ENCODE measurements at places on chromosomes 13 and 19.
A peak's percentile ranks its signal among the peaks of the same experiment; 100 is the strongest.

GRCh38 chr13:49441846-49442245 lies 2.0 kb downstream of the CAB39L start:
- peak; percentile 95 for DNase-seq

DNA sequence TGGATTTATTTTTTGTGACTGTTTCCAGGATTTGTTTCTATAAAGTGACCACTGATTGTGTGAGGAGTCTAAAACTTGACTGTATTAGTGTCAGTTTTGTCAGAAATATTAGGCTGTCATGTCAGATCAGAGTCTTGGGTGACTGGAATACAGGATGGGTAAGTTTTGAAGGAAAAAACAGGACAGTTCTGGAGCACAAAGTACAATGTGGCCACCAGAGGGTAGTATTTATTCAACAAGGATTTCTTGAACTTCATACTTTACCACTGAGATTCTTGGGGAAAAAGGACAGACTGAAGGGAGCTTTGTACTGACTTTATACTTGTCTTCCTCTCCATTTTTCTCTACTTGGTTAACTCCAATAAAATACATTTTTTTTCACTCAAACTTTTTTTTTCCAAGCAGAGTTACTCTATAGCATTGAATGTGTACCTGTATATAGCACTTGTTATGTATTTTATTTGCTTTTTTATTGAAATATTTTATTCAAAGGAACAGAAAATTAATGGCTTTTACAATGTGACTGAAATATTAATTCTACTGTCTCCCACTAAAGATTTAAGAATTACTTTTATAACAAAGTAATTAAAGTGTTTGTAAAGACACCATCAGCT lies 51.1 kb downstream of the LMO7 start:
- peak; percentile 60 for DNase-seq

DNA sequence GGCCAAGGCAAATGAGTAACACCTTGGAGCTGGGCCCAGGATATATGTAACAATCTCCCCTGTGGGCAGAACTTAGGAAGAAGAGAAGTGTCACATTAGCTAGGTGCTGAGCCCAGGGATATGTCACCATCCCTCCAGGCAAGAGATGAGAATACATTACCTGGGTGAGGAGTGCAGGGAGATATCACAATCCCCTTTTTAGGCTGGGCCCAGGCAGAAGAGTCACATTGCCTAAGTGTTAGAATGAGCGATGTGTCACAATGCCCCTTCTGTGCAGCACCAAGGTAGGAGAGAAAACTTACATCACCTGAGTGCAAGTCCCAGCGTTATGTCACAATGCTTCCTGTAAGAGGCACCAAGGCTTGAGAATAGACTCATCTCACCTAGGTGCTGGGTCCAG lies 60.3 kb downstream of the ZNF726 start:
- DNase-seq = no peak

- DNase-seq = no peak
Observed at GRCh38 chr19:5153601-5154128, 184.8 kb downstream of the KDM4B start.

DNA sequence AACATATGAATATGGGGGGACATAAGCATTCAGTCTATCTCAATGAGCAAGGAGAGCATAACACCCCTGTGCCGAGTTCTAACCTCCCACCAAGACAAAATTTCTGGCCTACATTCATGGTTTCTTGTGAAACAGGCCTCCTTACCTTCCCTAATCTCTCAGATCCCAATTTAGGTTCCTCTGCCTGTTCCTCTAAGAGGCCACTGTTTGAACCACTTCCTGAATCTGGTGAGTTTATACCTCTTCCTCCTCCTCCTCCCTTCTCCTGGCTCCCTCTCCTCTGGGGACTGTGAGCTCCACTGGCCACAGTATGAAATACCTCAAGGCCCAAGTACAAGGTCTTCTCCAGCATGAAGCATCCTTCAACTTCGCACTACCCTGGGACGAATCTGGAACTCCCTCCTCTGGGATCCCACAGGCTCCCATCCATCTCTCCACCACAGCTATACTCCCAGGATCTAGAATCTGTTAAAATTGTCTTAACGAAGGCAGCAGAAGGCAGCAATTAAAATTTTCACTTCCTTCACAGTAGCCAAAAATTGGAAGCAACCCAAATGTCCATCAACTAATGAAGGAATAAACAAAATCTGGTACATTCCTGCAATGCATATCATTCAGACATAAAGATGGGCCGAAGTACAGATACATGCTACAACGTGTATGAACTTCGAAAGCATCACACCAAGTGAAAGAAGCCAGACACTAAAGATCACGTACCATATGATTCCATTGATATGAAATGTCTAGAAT lies 7.8 kb upstream of the SIGLECL1 start:
- DNase-seq = no peak

GRCh38 chr13:33053397-33054066 lies 37.3 kb downstream of the KL start:
- no peak for DNase-seq

- no peak for DNase-seq
Observed at GRCh38 chr13:98563071-98563470, 13.8 kb downstream of the STK24 start.

DNA sequence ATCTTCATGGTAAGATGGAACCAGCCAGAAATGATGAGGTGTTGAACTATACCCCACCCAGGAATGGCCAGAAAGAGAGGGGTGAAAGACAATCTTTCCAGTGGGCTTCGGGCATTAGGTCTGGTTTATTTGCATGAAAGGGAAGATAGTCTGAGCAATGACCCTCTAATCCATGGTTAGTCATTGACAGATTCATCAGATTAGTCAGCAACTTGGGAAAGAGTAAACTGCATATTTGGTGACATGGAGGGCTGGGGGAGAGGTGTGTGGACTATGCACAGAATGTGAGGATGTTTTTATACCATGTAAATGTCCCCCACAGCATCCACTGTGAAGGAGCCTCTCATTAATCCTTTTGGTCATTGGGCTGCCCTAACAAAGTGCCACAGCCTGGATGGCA lies 30.1 kb upstream of the USP12 start:
- DNase-seq = no peak

DNA sequence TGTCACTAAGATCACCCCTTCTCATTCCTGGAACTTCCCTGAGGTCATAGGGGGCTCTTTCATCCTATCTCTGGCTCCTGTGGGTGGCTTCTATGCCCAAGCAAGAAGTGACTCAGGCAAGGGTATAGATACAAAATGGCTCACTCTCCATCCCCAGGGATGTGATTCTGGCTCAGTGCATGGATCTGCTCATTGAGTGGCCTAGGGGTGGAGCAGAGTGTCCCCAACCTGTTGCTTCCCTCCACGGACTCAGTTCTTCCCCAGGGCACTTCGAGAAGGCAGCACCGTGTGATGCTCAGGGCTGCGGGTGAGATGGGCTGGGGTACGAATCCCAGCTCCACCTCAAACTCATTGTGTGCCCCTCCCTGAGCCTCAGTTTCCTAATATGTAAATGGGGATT lies 136.4 kb downstream of the PTPRS start:
- DNase-seq = no peak

DNA sequence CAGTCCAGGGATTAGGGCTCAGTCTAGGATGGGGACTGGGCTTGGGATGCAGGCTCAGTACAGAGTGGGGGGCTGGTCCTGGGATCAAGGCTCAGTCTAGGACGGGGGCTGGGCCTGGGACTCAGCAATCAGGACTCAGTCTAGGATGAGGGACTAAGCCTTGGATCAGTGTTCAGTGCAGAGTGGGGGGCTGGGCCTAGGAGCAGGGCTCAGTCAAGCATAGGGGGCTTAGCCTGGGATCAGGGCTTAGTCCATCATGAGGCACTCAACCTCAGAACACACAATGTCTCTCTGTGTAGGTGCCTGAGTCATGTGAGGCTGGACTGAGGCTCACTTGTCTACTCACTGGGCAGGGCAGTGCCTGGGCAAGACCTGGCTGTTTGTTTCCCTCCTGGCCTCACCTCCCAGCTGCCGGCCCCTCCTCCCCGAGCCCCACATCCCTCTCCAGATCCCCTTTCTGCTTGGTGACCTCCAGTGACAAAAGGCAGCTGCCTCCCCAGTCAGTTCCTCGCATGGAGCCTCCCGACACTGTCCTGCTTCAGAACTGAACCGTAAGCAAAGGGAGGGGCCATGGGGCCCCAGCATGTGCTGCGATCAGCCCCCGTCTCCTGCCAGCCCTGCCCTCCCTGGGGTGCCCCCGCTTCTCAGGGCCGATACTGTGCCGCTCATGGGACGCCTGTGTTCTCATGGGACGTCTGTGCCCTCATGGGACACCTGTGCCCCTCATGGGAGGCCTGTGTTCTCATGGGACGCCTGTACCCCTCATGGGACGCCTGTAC lies 6.5 kb upstream of the S1PR4 start:
- no peak for DNase-seq

- no peak for DNase-seq
Observed at GRCh38 chr19:45351401-45351952, 10.9 kb downstream of the KLC3 start.

GRCh38 chr19:4052993-4053422 lies 13.7 kb downstream of the ZBTB7A start:
- no peak for DNase-seq

- peak; percentile 80 for DNase-seq
Observed at GRCh38 chr19:57406516-57407123, 4.3 kb upstream of the ZNF17 start.

- no peak for DNase-seq
Observed at GRCh38 chr13:48410199-48410598, 2.7 kb downstream of the LPAR6 start.

DNA sequence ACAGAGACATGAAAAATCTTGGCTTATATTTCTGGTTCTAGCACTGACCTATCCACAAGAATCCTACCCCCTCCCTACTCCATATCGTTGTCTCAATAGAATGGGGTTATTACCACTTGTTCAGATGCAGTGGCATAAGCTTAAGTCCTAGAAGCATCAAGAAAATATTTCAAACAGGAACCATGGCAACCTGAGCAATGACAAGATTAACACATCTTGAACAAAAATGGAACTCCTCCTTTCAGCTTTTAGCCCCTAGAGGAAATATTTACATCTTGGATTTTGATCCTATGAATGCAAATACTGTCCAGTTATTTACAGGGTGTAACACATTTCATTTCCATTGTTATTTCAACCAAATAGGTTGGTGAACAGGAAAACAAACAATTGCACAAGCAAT lies 46.1 kb upstream of the TSC22D1 start:
- DNase-seq = peak; percentile 63

GRCh38 chr19:56476651-56477428 lies at the start of gene ZNF667:
Gene ZNF667, minus strand, starts transcription at chr19:56477345. Its CDS starts 14,975 bp downstream, at chr19:56462370.
- peak; percentile 54 for DNase-seq

GRCh38 chr13:66138172-66138811 lies 1091.8 kb downstream of the PCDH9 start:
- no peak for DNase-seq

GRCh38 chr13:70960841-70961443 lies 852.7 kb upstream of the KLHL1 start:
- DNase-seq = peak; percentile 5

DNA sequence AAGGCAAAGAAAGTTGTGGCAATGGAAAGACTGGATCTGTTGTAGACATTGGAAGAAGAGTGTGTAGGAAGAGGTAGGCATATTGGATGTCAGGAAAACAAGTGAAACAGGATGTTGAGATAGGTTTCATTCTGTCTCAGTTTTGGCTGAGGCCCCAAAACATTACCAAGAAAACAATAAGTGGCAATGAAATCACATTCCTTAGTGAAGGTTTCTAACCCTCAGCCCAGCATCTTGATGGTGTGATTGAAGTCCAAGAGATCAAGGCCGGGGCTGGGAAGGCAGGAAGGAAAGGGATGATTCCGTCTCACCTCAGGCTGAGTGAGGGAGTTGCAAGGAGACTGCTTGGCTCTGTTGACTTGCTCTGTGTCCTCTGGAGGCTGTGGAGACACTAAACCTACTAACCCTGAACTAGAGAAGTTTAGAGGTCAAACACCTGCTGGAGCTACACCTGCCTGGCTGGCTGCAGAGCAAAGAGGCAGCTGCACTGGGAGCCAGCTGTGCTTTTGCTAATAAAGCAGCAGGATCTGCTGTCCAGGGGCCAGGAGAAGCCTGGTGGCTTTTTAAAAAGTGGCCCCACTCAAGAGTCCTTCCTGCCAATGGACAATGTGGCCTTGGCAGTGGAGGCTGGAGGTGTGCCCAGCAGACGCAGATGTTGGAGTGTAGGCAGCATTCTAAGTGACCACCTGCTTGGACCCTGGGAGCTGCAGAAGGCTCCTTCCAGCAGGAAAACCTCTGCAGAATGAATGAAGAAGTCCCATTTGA lies 53.6 kb downstream of the DGKH start:
- DNase-seq = no peak

DNA sequence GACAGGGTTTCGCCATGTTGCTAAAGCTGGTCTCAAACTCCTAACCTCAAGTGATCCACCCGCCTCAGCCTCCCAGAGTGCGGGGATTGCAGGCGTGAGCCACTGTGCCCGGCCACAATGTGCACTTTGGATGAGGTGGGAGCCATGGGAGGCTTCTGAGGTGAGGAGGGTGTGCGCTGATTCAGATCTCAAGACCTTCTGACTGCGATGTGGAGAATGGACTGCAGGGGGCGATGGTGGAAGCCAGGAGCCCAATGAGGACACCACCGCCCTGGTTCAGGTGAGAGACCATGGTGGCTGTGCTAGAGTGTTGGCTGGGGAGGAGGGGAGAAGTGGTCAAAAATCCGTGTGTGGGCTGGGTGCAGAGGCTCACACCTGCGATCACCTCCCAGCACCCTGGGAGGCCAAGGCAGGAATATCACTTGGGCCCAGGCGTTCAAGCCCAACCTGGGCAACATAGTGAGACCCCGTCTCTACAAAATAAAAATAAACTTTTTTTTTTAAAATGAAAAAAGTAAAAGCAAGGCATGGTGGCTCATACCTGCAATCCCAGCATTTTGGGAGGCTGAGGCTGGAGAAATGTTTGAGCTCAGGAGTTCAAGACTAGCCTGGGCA lies 5.6 kb downstream of the INAFM1 start:
- DNase-seq = no peak

GRCh38 chr19:15222738-15223648 lies 9.3 kb downstream of the EPHX3 start:
- peak; percentile 76 for DNase-seq

DNA sequence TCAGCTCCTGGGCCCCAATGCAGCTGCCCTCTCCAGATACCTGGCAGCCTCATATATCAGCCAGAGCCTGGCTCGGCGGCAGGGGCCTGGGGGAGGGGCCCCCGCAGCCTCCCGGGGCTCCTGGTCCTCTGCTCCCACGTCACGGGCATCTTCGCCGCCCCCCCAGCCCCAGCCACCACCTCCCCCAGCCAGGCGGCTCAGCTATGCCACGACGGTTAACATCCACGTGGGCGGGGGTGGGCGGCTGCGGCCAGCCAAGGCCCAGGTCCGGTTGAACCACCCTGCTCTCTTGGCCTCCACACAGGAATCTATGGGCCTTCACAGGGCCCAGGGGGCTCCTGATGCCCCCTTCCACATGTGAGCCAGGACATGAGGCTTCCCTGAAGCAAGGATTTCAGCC lies 10.8 kb downstream of the RPS16 start:
- DNase-seq = no peak

GRCh38 chr13:43546816-43547215 lies 240.0 kb downstream of the ENOX1 start:
- DNase-seq = no peak

- DNase-seq = no peak
Observed at GRCh38 chr19:8593931-8594330, 16.6 kb downstream of the ADAMTS10 start.
